T-helper 2 cell treated with Interferon-gamma antibody and Interleukin-4, amounts not matched to agents 100 ng/mL and 5 ng/mL, for 36 hours (primary cell): ENCODE measurements at places on chromosomes 12 and 14. TPM values are rescaled to one million over a fixed set of nuclear protein-coding genes. Genes with fewer than 3 reads are reported as not detected.

Gene LALBA
- not detected in 2 replicates for total RNA-seq

Gene KLRF1
- 0.14 TPM in 1 of 2 replicates, not detected in the other for total RNA-seq

Gene OR4N2
- total RNA-seq = not detected in 2 replicates

Gene TRIP11
- 44.2 and 44.7 TPM in 2 replicates for total RNA-seq

Gene PSMD9
- total RNA-seq = 56.2 and 66.2 TPM in 2 replicates

Gene BMP4
- 0.55 and 1.0 TPM in 2 replicates for total RNA-seq

Gene OAS1
- 77.2 and 78.3 TPM in 2 replicates for total RNA-seq

Gene RGS6
- 0.18 and 0.39 TPM in 2 replicates for total RNA-seq

Gene TCL1A
- not detected in 2 replicates for total RNA-seq

Gene RPS6KL1
- total RNA-seq = 9.4 and 11.3 TPM in 2 replicates

Gene CEP170B
- 3.8 and 4.1 TPM in 2 replicates for total RNA-seq

Gene SLC7A7
- not detected in 2 replicates for total RNA-seq

Gene AMN
- total RNA-seq = 0.14 and 0.32 TPM in 2 replicates

Gene CCDC88C
- total RNA-seq = 175 and 184 TPM in 2 replicates

Gene CBLN3
- total RNA-seq = 5.0 and 5.5 TPM in 2 replicates

Gene MORN3
- 0.82 and 0.84 TPM in 2 replicates for total RNA-seq

Gene SLC4A8
- total RNA-seq = 10.4 and 10.8 TPM in 2 replicates

Gene SIX6
- not detected in 2 replicates for total RNA-seq

Gene CTSG
- 0.18 TPM in 1 of 2 replicates, not detected in the other for total RNA-seq

Gene INSM2
- not detected in 2 replicates for total RNA-seq
